Muscle of leg (tissue), 16 donors: ENCODE measurements at places on chromosomes 3 and 15.

DNA sequence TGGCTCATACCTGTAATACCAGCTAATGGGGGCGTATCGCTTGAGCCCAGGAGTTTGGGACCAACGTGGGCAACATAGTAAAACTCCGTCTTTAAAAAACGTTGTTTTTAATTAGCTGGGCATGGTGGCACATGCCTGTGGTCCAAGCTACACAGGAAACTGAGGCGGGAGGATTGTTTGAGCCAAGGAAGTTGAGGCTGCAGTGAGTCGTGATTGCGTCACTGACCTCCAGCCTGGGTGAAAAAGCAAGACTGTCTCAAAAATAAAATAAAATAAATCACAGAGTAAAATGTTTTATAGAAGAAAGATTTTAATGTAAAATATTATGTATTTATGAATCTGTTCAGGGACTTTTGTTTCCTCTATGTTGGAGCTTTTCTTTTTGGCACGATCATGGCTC is 15.3 kb upstream of the STRIT1 start:
- no peak for DNase-seq
- no peak overlapping the region for H3K4me3 ChIP-seq
- no peaks in the 10 kb centered on the region for H3K27me3 ChIP-seq
- no peaks in the 10 kb centered on the region for H3K4me1 ChIP-seq
- no peak overlapping the region for H3K27ac ChIP-seq

DNA sequence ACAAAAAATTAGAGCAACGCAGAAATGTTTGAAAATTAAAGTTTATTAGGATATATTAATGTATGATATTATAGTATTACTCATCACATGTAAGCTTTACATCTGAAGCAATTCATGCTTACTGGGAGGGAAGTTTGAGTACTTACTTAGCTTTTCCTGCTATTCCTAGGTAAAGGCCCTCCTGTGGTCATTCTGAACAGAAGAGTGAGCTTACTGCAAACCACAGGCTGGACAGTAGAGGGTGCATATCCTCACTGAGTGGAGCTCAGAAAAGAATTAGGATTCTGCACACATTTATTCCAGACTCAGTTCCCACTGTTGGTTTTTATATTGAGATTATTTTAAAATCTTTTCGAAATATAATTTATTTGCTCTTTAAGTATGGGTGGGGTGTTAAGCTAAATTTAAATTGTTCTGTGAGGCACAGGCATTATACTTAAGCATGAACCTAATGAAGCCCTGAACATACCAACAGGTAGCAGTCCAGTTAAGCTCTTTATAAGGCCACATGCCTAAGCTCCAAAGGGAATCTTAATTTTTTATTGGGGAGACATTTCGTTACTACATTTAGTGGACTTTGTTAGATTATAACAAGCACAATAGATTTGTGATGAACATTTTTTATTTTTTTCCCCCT is 10.2 kb downstream of the MRPS22 start:
- no peaks in the 10 kb centered on the region for H3K27me3 ChIP-seq
- DNase-seq = peak; percentile 52
- H3K27ac ChIP-seq = no peak overlapping the region
- H3K4me3 ChIP-seq = no peak overlapping the region
- no peaks in the 10 kb centered on the region for H3K4me1 ChIP-seq

DNA sequence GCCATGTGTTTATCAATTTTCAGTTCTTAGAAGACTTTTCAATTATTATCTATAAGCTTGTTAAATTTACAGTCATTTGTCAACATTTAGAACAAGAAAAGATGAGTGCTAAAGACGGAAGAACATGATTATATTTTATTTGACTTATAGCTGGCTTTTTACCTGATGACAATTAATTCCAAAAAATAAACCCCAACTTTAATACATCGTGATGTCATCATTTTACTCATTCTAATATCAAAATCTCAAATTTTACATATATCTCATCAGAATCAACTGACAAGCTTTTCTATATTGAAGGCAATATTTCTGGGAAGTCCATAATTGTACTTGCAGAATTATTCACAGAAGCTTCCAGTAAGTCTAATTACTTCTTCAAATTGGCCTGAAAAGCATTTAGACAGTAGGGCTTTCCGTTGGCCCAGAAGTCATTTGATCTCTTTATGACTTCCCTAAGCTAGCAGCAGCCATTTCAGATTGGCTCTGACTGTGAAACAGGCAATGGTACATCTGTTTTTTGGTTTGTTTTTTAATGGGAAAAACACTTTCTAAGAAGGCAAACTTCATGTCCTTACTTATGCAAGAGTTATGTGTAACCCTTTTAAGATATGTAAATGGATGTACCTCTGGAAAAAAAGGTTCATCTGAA is 234.7 kb upstream of the PLSCR5 start:
- no peaks in the 10 kb centered on the region for H3K27me3 ChIP-seq
- H3K36me3 ChIP-seq = no peaks in the 10 kb centered on the region
- no peaks in the 10 kb centered on the region for H3K4me1 ChIP-seq
- no peak overlapping the region for H3K27ac ChIP-seq
- H3K4me3 ChIP-seq = no peak overlapping the region
- DNase-seq = peak; percentile 84

DNA sequence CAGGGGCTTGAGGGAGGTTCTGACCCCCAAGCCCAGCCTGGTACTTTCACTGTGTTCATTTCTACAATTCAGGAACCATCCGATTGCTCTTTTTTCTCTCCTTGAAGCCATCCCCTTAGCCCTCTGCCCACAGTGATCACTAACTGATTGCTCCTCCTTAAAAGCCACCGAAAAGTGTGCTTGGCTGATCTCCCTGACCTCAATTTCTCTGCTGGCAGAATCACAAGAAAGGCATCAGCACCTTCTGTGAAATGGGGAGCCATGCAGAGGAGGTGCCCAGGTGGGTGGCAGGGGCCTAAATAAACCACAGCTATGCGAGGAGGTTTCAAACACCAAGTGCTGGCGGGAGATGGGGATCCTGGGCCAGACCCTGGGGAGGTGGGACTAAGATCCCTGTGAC is 56.2 kb downstream of the SRGAP3 start:
- H3K27me3 ChIP-seq = no peaks in the 10 kb centered on the region
- peaks cover 14% of the 10 kb centered on the region for H3K4me1 ChIP-seq
- no peak overlapping the region for H3K27ac ChIP-seq
- DNase-seq = no peak

GRCh38 chr15:52002351-52002750 is 16.7 kb upstream of the MAPK6 start:
- no peak overlapping the region for H3K27ac ChIP-seq
- no peak overlapping the region for H3K4me3 ChIP-seq
- DNase-seq = no peak
- H3K4me1 ChIP-seq = no peaks in the 10 kb centered on the region

- H3K27ac ChIP-seq = no peak overlapping the region
- H3K36me3 ChIP-seq = no peaks in the 10 kb centered on the region
- no peaks in the 10 kb centered on the region for H3K27me3 ChIP-seq
- H3K4me3 ChIP-seq = no peak overlapping the region
- peaks cover 7% of the 10 kb centered on the region for H3K4me1 ChIP-seq
These were observed 71.1 kb downstream of the MYO1E start for GRCh38 chr15:59301527-59301926.

DNA sequence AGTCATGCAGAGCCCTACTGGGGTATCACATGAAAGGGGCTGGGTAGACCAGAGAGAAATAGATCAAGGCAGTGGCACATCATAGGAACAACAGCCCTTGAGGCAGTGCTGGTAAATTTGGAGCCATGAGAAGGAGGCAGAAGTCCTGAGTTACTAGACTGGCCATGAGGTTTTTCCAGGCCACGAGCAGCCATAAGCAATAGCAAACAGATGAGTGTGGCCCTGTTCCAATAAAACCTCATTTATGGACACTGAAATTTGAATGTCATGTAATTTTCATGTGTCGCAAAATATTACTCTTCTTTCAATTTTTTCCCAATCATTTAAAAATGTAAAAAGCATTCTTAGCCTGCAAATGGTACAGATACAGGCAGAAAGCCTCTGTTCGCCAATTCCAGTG is 28.1 kb upstream of the LRRN1 start:
- no peak overlapping the region for H3K4me3 ChIP-seq
- no peaks in the 10 kb centered on the region for H3K27me3 ChIP-seq
- H3K36me3 ChIP-seq = no peaks in the 10 kb centered on the region

GRCh38 chr15:90059208-90059985 is 42.9 kb downstream of the IDH2 start:
- H3K27ac ChIP-seq = peak overlapping the region; percentile 75
- H3K4me1 ChIP-seq = peaks cover 51% of the 10 kb centered on the region
- peak; percentile 89 for DNase-seq
- H3K27me3 ChIP-seq = no peaks in the 10 kb centered on the region
- no peaks in the 10 kb centered on the region for H3K36me3 ChIP-seq
- H3K4me3 ChIP-seq = no peak overlapping the region

DNA sequence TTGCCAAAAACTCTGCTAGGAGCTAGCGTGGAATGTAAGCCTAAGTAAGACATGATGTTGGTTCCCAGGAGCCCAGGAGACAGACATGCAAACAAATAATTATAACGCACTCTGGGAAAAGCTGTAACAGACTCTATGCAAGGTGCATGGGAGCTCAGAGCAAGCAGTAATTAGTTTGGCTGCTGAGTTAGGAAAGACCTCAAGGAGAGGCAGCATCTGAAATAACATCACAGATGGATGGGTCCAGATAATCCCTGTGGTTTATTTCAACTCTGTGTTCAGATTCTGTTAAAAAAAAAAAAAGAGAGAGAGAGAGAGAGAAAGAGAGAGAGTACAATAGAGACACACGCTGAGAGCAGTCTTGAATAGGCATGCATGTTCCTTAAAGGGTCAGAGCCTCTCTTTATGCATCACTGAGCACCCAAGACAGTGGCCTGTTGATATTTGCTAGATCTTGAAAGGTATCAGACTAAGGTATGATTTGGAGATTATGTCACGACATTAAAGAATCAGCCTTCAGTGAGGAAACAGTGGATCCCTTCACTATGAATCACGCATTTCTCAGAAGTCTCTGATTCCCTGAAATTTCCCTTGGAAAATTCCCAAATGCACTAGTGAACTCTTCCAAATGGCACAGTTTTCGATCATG is 124.4 kb upstream of the LIPC start:
- no peaks in the 10 kb centered on the region for H3K27me3 ChIP-seq
- peak overlapping the region; percentile 17 for H3K27ac ChIP-seq
- H3K4me1 ChIP-seq = peaks cover 3% of the 10 kb centered on the region
- H3K36me3 ChIP-seq = no peaks in the 10 kb centered on the region

DNA sequence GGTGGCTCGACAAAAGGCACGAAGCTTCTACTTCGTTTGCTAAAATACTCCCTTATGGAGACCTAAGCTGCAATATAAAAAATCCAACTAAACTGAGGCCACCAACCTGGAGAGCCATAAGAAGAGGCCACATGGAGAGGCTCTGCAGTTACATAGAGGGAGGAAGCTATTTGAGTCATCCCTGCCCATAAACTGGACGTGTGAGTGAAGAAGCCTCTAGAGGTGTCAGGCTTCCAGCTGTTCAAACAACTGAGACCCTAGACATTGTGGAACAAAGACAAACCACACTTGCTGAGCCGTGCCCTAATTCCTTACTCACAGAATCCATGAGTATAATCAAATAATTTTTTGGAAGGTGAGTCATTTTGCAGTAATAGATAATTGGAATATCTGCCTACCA is 50.2 kb upstream of the GMNC start:
- H3K27ac ChIP-seq = no peak overlapping the region
- no peaks in the 10 kb centered on the region for H3K4me1 ChIP-seq
- no peaks in the 10 kb centered on the region for H3K27me3 ChIP-seq
- no peak for DNase-seq
- no peaks in the 10 kb centered on the region for H3K36me3 ChIP-seq
- no peak overlapping the region for H3K4me3 ChIP-seq

DNA sequence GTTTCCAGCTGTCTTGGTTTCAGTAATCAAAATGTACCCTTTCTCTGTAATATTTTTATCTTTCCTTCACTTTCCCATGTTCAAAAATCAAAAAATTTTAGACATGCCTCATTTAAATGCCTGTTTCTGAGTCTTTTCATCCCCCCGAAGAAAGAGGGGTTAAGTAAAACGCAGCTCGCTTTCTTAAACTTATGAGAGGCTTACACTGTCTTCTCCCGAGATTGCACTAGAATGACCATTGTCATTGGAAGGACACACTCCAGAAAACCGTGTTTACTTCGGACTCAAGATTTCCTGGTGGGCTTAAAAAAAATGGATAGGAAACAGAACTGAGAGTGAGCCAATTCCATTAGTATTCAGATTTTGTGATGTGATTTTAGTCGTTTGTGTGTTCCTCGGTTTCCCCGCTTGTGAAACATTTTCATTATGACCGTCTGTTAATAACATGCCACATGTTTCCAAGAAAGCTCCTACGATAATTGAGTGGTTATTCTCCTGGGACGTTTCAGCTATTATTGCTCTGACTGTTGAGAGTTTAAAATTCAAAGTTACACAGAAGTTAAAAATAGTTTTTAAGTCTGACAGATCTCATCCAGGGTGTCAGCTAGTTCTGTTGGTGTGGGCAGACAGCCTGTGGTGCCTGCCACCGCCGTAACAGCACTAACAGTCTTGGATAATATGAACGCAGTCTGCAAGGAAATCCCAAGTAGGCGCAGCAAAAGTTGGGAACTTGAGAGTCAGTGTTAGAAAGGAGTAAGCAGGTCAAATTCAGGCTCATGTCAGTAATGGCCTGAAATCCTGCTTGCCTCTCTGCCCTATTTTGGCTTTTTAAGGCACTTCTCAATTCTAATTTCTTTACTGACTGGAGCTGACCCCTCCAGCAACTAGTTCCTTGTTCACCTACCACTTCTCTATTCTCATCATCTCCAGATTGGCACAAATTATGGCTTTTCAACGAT is 1.5 kb downstream of the CRYBG3 start:
- peak overlapping the region; percentile 94 for H3K27ac ChIP-seq
- peak overlapping the region; percentile 91 for H3K4me3 ChIP-seq
- peaks cover 10% of the 10 kb centered on the region for H3K4me1 ChIP-seq
- DNase-seq = peak; percentile 42

DNA sequence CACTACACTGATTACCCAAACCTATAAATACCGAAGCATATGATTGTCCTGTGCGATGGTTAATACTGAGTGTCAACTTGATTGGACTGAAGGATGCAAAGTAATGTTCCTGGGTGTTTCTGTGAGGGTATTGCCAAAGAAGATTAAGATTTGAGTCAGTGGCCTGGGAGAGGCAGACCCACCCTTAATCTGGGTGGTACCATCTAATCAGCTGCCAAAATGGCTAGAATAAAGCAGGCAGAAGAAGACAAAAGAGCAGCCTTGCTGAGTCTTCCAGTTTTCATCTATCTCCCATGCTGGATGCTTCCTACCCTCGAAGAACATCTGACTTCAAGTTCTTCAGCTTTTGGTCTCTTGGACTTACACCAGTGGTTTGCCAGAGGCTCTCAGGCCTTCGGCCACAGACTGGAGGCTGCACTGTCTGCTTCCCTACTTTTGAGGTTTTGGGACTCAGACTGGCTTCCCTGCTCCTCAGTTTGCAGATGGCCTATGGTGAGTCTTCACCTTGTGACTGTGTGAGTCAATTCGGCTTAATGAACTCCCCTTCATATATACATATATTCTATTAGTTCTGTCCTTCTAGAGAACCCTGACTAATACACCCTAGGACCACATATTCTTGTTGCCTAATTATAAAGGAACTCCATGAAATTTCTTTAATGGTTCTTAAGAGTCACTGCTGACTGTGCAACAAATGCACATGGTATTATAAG is 31.7 kb downstream of the CSNK1G1 start:
- H3K27me3 ChIP-seq = no peaks in the 10 kb centered on the region
- H3K27ac ChIP-seq = no peak overlapping the region
- H3K4me1 ChIP-seq = no peaks in the 10 kb centered on the region
- no peak for DNase-seq
- no peaks in the 10 kb centered on the region for H3K36me3 ChIP-seq

- DNase-seq = no peak
- H3K27me3 ChIP-seq = no peaks in the 10 kb centered on the region
- H3K36me3 ChIP-seq = no peaks in the 10 kb centered on the region
- no peak overlapping the region for H3K4me3 ChIP-seq
These were observed 61.6 kb downstream of the DIPK2A start for GRCh38 chr3:144033240-144033589.

- H3K4me1 ChIP-seq = peaks cover 34% of the 10 kb centered on the region
- H3K4me3 ChIP-seq = no peak overlapping the region
- no peaks in the 10 kb centered on the region for H3K27me3 ChIP-seq
- DNase-seq = peak; percentile 98
- H3K36me3 ChIP-seq = no peaks in the 10 kb centered on the region
These were observed 152.3 kb downstream of the IGF1R start for GRCh38 chr15:98800437-98801233.
